ENCODE measurements at places on chromosomes 11 and 22.

GRCh38 chr11:47185305-47186075, 744 bp downstream of the PACSIN3 start:
- DNase-seq: peak; percentile 78

DNA sequence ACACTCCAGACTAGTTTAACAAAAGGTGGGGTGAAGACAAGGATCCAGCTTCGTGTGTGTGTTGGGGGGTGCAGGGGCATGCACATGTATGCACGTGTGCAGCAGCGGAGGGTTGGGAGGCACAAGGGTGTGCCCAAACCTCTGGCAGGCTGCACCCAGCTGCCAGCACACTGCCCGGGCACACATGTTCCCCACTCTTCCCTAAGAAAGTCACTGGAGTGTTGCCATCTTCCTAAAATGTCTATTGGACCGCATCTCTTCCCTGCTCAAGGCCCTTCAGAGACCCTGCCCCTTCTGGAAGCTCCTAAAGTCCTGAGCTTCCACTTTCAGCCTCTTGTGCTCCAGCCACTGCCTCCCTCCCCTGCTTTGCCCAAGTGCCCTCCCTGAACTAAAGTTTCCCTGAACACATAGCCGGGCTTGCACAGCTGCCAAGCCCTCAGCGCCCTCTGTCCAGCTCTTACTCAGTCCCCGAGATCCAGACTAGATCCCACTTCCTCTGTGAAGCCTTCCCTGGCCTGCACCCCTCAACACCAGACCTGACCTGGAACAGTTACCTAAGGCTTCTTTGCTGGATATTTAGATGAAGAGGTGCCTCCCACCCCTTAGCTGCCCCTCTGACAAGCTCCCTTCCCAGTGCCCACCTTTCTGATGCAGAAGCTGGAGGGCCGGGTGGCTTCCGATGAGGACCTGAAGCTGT, 6.0 kb downstream of the CFL1 start:
- DNase-seq: no peak

DNA sequence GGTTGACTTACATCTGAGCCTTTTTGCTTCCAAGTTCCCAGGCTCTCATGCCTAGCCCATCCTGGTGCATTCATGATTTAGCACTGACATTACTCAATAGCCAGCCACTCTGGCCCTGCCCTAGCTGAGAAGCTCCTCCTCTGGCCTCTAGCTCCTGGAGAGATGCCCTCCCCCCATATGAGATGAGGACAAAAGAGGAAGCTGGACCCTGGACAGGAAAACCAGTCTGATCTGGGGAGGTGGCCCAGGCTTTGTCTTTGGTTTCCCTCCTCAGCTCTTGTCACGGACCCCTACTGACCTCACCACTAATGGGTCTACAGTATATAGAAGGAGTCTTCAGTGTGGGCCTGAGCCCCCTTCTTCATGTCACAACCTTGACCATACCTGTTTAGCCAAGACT, 3.0 kb downstream of the RHOG start:
- DNase-seq: no peak

GRCh38 chr11:91913407-91913806, 311.2 kb upstream of the FAT3 start:
- no peak for DNase-seq

GRCh38 chr11:107844041-107844440, 14.5 kb downstream of the SLC35F2 start:
- peak; percentile 73 for DNase-seq

DNA sequence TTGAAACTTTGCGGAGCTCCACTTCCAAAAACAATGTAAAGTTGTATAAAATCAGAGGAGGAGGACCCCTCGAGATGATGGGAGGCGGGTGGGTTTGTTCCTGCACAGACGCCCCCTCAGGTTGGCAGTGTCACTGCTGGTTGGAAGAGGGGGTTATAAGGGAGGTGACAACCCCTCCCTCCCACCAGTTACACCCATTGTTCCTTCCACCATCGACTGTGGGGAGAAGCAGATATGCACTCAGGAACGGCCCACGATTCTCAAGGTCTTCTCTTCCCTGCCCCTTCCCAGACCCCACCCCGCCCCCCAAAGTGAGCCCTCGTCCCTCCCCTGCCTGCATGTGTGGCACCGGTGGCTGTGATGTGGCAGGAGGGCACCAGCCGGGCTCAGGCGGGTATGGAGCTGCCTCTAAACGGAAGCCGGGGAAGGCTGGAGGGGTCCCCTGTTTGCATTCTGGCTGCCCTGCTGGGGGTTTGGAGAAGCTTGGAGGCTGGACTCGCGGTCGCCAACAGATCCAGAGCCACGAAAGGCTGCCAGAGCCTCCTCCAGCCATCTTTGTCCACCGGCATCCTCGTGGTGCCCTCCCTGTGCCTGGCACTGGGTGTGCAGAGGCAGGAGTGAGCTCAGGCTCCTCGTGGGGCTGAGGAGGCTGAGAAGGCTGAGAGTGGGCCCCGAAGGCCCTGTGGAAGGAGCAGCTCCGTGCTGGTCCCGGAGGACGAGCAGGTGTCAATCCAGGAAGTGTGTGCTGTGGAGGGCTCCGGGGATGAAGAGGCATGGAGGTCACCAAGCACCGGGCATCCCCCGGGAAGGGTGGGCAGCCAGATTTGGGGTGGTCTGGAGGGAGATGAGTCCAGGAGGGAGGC, 778 bp downstream of the KDELR3 start:
- no peak for DNase-seq

GRCh38 chr11:66875378-66875777, 18.5 kb downstream of the LRFN4 start:
- DNase-seq: no peak

GRCh38 chr11:42012271-42012670, 552.8 kb upstream of the LRRC4C start:
- no peak for DNase-seq

- no peak for DNase-seq
Observed at GRCh38 chr11:110000850-110001249, 92.3 kb upstream of the ZC3H12C start.

DNA sequence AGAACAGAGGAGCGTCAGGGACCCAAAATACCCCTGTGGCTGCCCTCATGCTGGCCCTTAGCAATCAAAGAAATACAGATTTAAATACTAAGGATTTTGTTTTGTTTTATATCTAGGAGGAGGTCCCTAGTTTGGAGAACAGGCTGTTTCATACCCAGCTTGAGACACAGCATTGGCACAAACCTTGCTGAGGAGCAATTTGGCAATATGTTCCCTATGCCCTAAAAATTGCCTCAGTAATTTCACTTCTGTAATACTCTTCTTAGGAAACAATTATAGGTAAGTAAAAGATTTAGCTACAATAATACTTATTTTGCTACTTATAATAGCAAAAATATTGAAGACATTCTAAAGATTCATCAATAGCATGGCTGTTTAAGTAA, 37.0 kb downstream of the TSKU start:
- DNase-seq: no peak

DNA sequence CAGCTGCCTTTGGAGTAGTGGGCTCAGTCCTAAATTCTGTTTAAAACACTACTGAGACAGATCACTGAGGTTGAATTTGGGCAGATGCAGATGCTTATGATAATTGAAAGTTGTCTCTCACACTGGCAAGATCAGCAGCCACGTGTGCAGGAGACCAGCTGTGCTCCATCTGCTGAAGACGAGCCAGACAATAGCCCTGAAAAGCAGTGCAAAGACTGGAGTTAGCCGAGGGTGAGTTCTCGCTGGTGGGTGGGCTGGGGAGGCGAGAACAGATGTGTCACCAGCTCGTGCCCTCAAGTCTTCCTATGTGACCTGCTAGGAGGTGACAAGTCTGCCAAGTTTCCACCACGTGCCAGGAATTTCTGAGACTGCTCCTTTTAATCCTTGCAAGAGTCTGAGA, 661.3 kb upstream of the B3GAT1 start:
- DNase-seq: no peak

DNA sequence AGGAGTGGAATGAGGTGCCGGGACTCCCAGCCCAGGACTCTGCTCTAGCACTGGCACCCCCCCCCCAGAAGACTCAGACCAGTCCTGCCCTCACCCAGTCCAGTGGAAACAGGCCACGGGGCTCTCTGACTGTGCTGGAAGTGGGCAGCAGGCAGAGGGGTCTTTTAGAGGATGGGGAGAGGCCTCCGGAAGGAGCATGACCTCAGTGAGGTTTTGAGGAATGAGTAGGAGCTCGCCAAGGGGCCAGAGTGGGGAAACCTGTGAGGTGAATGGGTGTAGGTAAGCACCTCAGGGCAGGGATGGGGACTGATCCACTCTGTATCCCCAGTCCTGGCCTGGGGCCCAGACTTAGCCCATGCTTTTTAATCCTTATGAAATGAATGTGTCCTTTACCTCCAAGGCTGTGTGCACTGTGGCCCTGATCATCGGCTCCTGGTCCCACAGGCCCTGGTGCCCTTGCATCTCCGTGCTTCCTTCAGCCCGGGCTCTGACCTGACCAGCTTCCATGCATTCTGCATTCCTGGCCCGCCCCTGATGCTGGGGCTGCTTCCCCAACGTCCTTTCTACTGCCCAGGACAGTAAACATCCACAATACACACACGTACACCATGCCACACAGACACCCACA, 24.4 kb upstream of the RFPL3 start:
- DNase-seq: no peak

DNA sequence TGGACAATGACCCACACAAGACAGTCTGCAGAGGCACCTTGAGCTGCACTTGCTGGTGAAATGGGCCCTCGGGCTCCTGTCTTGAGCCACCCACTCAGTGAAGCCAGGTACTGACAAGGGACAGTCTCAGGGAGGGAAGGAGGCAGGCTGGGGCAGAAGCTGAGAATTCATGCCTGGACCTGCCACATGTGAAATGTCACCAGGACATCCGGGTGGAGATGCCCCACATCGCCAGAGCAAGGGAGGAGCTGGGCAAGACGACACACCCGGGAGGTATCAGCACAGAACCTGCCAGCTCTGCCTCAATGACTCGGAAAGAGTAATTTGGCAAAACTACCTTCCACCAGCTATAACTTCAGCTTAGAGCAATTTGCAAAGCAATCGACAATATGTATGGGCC, 23.5 kb downstream of the CPT1A start:
- DNase-seq: peak; percentile 23

GRCh38 chr11:114259124-114259526, 37.1 kb upstream of the NNMT start:
- no peak for DNase-seq

DNA sequence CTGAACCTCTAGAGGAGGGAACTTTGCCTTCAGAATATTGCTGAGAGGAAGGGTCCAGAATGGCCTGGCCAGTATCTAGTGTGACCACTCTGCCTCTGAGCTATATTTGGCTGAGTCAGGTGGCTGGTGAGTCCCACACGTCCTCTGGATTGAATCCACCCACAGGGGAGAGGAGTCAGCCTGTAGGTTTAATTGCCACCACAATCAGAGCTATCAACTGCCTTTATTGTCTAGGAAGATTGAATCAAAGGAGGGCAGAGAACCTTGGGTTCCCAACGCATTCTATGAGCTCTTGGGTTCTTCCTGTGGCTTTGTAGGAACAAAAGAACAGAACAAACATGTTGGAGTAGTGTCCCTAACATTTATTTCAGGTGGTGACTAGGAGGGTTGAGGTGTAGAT, 67.7 kb downstream of the ST3GAL4 start:
- no peak for DNase-seq

GRCh38 chr11:36564376-36565030, 3.3 kb upstream of the RAG1 start:
- DNase-seq: peak; percentile 30

GRCh38 chr11:120326845-120327281, 1.8 kb downstream of the TLCD5 start:
- no peak for DNase-seq

- DNase-seq: no peak
Observed at GRCh38 chr22:18110954-18111758, 547 bp downstream of the TUBA8 start.

DNA sequence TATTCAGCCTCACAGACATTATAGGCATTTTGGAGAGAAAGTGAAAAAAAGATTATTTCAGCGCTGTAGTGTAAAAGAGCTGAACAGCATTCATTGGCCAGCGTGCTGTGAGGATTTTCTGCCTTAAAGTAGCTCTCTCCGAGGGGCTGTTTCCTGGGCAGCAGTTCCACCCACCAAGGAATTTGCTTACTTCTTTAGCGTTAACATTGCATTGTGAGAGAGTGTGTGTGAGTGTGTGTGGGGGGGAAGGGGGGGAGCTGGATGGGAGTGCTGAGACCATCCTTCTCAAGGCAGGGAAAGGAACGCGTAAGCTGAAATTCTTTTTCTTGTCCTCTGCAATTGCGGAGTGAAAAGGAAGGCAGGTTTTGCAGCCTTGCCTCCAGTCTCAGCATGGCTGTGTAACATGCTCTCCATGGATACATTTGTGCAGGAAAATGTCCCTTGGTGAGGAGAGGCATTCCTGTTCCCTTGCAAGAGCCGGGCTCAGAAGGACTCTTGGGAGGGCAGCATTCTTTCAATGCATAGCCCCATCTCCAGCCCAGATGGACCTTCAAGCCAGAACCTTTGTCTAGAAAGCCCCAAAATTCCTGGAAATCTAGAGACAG, 159.9 kb upstream of the NAV2 start:
- DNase-seq: no peak

DNA sequence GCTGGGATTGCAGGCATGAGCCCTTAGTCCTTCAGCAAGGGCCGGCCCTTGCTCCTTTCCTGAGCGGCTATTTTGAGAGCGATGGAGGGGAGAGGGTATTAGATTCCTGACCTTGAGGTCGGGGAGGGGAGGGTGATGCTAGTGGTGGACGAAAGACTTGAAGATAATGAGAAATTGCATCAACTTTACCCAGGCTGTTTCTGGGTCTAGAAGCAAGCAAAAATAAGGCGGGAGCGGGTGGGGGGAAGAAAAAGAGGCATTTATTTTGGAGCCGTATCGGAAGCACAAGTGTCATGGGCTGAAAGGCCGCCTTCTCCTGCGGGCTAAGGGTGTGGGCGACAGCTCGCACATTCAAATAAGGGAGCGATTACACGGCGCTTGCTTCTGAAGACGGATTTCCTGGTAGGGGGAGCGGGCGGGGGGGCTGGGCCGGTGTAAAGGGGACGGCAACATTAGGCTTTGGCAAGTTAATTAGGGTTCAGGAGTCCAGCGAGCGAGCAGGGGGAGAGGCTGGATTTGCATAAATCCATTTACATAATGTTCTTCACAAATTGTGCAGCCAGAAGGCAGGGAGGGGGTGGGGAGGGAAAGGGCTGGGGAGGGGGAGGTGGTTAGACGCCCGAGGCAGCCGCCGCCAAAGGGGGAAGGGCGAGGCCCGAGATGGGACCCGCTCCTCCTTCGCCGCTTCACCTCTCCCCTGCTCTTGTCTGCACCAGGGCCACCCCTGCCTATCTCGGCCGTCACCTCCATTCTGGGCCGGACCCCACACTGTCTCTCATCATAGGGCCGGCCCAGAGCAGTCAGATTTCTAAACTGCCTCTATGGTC, 245.9 kb downstream of the MIAT start:
- no peak for DNase-seq

DNA sequence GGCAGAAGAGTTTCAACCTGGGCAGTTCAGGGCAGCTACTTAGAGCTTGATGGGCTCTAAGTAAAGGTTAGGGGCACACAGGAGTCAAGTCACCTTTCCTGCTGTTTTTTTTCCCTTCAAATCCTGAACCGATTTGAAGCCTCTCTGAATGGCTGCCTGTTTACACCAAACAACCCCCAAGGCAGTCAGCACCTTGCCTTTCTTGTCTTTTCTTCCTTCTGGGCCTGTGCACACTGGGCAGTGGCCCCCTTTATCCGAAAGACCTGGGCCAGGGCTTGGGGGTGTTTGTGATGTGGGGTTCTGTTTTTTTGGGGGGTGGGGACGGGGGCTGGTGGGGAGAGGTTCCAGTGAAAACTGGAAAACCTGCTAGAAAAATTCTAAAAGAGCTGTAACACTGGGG, 4.3 kb downstream of the RSPH14 start:
- DNase-seq: no peak

Data from RWPE1 (cell line).